GM13976 (cell line): ENCODE measurements at places on chromosomes 5 and 9.

DNA sequence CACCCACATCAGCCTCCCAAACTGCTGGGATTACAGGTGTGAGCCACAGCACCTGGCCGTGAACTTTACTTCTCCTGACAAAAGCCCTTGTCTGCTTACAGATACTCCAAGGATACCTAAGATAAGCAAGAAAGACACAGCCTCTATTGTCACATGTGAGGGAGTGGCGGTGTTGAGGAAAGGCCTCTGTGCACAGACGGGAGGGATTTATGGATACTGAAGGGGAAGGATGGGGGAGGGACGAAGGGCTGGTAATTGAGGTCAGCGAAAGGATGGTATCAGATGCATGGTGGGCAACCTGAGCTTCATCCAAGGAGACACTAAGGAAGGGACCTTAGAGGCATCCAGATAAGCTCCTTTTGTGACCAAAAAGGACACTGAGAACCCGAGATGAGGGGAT is 66.7 kb upstream of the CKMT2 start:
- DNase-seq, result no peak

DNA sequence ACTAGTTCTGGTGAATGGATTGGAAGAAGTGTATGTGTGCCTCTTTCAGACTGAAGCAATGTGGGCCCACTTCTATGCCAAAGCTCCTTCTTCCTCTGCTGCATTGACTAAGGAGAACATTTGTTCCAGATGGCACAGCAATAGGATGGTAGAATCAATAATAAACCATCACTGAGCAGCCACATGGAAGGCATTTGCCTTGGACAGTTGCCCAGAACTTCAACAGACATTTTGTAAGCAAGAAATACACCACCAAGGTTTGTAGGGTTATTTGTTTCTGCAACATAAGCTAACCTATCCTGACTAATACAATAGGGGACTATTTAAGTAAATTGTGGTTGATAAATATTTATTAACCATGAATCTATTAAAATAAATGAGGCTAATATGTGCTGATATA is 37.7 kb upstream of the CSNK1G3 start:
- no peak for DNase-seq

DNA sequence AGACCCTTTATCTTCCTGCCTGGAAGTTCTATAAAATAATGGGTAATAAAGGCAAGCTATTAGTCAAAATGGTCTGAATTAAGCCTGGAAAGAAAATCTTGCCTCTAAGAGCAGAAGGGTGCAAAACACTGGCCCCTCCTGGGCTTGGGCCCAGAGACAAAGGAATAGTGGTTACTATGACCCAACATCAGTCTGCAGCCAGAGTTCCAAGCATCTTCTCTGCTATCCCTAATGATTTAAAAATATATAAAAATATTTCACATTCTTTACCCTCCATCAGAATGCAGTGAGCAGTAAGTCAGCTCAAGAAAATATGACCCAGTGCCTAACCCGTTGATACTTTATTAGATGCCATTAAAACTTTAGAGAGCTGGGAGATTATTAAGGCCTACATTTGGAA is 14.7 kb downstream of the TNFAIP8 start:
- no peak for DNase-seq

GRCh38 chr5:166083183-166083959 is 2208.1 kb upstream of the WWC1 start:
- no peak for DNase-seq

- no peak for DNase-seq
Observed at GRCh38 chr9:71146511-71146910, 25.1 kb upstream of the TRPM3 start.

GRCh38 chr5:107557051-107557658 is 113.6 kb downstream of the EFNA5 start:
- DNase-seq, result no peak

DNA sequence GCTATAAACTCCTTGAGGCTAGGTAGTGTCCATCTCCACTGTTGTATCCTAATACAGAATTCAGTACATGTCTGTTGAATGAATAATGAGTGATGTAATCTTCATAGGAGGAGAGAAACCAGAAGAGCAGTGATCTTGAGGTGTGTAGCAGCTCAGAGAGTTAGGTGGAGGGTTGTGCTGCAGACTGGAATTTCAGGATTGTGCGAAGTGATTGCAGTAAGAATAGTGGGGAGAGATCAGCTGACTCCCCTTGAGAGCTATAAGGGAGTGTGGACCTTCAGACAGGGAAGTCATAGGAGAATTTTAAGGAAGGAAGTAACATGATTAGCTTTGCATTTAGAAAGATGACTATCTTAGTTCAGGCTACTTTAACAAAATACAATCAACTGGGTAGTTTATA is 4.4 kb downstream of the SNX24 start:
- no peak for DNase-seq

DNA sequence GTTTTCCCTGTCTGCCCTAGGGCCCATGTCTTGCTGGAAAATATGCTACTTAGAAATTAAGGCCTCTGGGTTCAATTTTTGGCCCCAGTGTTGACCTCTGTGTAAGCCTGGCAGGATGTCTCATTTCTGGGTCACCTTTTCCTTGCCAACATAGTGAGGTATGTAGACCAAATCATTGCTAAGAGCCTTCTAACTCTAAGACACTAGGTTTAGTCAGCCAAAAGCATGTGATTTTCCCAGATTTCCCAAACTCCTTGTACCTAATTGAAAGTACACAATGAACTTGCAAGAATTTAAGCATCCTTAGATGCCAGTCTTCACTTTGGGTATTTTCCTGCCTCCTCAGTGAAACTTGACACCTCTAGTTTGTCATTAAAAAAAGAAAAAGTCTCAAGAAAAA is 77.0 kb downstream of the GALNT10 start:
- DNase-seq, result no peak

DNA sequence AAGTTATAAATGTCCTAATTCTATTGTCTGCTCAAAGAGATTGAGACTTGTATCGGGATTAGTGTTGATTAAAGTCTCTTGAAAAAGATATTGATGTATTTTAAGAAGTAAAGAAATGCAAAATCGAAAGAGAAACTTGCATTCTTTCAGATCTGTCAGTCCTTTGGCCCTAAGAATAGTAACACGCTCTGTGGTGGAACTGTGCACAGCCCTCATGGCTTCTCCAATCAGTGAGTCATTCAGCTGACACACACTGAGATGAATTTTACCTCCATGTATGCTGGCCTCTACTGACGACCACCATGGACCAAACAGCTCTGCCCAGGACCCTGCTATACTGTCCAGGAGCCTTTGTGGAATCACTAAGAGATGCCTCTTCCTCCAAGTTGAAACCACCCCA is 232.4 kb downstream of the ESM1 start:
- DNase-seq, result peak; percentile 44

DNA sequence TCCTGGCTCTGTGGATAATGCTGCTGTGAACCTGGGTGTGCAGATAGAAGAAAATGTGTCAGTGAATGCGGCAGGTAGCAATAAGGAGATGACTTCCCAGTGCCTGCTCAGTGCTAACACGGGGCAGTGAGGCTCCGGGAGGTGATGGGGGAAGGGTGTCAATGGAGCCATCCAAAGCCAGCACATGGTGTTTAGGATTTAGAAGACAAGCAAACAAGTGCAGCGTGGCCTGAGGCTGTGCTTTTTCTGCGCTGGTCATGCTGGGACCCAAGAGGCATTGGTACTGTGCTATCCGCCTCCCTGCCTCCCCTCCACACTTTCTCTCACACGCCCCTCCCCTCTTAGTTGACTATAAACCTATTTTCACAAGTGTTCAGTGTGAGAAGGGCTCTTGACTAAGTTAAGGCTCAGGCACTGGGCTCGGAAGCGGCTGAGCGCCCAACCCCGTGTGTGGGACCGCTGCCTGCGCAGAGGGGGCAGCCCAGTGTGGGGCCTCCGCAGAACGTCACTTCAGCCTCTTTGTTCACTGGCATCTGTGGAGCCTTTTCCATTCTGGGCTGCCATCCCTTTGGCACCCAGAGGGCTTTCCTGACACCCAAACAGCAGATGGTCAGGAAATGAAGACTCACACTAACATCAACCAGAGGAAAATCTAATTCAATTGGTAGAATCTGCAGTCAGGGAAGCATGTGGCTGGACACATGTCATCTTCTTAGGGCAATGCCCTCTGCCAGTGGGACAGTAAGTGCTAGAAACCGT is 21.8 kb upstream of the NINJ1 start:
- DNase-seq, result no peak

GRCh38 chr5:174837919-174838902 is 113.8 kb downstream of the MSX2 start:
- no peak for DNase-seq

- no peak for DNase-seq
Observed at GRCh38 chr9:7370381-7370780, 429.2 kb downstream of the DMAC1 start.

- no peak for DNase-seq
Observed at GRCh38 chr9:134725605-134725940, 84.0 kb downstream of the COL5A1 start.

GRCh38 chr5:138658676-138659075 is 83.5 kb upstream of the HSPA9 start:
- no peak for DNase-seq

DNA sequence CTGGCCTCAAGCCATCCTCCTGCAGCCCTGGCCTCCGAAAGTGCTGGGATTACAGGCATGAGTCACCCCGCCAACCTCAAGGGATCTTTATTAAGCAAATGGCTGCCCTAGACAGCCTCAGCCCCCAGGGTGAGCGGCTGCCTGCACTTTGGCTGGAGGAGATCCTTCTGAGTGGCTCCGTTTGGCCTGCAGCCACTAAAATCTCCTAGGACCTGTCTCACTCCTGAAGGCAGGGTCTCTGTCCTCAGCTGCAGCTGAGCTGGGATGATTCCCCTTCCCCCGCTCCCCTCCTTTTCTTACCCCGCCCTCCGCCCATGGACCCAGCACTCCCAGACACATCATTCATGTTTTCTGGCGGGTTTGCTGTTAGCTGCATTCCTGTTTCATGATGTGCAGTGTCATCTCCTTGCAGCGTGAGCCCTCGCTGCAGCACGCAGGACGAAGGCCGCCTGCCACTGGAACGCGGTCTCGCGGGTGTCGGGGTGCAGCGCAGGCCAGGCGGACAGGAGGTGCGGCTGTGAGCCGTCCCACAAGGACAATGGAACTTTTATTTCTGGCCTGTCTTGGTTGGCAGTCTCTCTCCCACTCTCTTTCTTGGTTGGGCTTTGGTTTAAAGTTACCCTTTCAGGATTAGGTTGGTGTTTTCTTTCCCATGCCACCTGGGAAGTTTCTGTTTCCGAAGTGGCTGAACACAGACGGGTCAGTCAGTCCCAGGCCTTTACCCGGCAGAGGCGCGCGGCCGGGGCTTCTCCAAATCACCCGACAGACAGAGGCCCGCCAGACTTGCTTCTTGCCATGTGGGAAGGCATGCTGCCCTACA is 137.1 kb downstream of the FOXD1 start:
- DNase-seq, result no peak

DNA sequence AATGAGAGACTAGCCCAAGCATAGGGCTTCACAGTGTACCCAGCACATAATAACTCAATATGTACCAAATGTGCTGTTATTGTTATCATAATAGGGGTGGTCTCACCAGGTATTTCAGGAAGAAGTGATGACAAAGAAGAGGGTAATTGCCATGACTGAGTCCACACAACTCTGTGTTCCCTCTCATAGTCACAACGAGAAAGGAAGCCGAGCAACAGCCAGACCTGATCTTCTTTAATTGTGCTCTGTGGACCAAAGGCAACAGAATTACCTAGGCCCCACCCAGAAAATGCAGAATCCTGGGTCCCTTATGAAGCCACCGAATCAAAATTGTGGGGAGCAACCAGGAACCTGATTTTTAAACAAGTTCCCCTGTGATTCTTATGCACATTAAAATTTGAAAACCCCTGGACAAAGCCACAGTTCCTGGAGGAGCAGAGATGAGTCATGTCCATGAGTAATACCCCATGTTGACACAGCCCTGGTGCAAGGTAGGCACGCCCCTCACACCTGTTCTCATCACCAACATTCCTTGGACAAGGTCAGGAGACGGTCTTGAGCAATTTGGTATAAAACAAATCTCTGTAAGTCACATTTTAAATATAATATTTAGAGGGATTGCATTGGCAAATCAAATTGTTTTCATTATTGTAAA is 5.2 kb downstream of the FGF1 start:
- no peak for DNase-seq

- DNase-seq, result peak; percentile 58
Observed at GRCh38 chr5:96614110-96614691, 48.0 kb upstream of the CAST start.

DNA sequence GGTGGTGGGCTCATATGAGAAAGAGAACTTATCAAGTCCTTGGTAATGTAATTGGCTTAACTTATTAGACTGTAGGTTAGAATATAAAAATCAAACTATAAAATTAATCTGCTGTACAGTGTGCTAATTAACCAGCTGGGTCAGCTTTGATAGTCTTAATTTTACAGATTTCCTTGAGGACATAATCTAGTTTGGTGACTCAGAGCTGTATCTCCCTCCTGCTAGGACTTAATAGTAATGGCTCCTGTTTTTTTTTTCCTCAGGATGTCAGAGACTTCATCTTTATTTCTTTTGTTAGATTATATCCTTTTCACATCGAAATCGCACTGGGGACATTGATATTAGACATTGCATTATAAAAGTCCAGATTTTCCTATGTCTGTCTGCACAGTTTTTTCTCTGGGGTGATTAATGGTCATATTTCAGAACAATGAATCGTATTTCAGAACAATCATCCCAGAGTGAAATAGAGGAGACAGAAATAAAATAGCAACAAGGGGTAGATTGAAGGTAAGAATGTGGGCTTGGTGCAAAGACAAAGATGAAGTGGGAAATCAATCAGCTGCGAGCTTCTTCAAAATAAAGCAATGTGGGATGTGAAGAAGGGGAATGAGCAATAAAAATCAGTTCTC is 346.4 kb upstream of the RIOK2 start:
- no peak for DNase-seq

DNA sequence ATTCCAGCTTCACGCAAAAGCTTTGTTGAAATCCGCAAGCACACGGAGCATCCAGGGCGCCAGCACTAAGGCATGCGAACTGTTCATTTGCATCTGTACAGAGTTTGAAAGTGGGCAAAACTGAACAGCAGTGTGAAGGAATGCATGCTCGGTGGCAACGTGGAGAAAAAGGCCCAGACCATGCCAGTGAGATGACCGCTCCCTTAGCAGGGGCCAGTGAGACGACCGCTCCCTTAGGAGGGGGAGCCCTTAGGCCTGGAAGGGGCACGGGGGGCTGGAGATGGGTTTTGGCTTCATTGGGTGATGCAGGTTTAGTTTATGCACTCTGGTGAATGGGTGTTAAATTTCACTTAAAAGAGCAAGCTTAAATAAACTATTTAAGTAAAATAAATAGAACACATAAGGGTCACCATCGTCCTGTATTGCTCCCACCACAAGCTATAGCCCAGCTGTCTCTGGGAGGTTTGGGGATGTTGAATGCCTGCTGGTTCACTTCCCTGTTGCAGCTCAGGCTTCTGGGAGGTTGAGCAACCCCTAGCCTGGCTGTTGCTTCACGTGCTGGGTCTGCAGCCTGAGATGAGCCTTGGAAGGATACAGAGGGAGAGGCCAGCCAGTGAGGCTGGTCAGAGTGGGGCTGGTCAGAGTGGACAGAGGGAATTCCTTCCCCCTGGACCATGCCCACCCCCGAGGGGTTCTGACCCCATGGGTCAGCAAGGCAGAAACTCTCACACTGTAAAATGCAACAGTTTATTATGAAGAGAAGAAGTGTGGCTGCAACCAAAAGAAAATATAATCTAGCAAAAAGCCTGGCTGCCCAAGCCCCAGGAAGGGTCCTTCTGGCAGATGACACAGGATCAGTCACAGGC is 4.6 kb upstream of the FCN1 start:
- DNase-seq, result no peak
